ENCODE measurements at places on chromosomes 4 and X. TPM values are rescaled to one million over a fixed set of nuclear protein-coding genes. Genes with fewer than 3 reads are reported as not detected.

DNA sequence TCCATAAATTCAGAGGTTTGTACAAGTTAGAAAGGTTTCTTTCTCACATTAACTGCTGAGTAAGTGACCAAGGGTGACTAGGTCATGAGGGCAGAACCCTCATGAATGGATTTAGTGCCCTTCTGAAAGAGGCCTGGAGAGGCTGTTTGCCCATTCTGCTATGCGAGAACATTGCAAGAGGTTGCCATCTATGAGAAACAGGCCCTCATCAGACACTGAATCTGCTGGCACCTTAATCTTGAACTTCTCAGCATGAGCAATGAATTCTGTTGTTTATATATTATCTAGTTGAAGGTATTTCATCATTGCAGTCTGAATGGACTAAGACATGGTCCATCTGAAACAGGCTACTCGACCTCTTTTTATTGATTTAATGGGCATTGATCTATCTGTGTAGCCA is 96.2 kb upstream of the GPRIN3 start:
- no peaks in the 10 kb centered on the region for H3K36me3 ChIP-seq
- no peaks in the 10 kb centered on the region for H3K4me1 ChIP-seq
- DNase-seq, result no peak
- H3K27me3 ChIP-seq, result no peaks in the 10 kb centered on the region
- H3K27ac ChIP-seq, result no peak overlapping the region

ANAPC10 gene
- total RNA-seq, result 45.5 TPM

- no peak overlapping the region for H3K27ac ChIP-seq
- H3K4me1 ChIP-seq, result no peaks in the 10 kb centered on the region
- no peaks in the 10 kb centered on the region for H3K36me3 ChIP-seq
- no peak overlapping the region for H3K4me3 ChIP-seq
- no peaks in the 10 kb centered on the region for H3K27me3 ChIP-seq
- DNase-seq, result no peak
Observed at GRCh38 chr4:94345969-94346368, 3.3 kb upstream of the HPGDS start.

DNA sequence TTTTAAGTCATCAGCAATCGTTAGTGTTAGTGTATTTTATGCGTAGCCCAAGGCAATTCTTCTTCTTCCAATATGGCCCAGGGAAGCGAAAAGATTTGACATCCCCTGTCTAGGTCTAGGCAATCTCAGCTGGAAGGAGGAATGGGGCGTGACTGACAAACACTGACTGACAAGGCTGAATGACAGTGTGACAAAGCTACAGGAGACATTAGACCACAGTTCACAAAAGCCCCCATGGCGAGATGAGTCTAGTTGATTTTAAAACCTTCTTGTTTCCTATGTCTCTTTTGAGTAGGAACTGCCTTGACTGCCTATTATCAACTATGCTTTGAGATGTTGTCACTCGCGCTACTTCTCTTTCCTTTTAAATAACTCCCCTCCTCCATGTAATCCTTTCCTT is 42.3 kb downstream of the QRFPR start:
- no peaks in the 10 kb centered on the region for H3K4me1 ChIP-seq
- H3K27me3 ChIP-seq, result no peaks in the 10 kb centered on the region
- DNase-seq, result no peak
- no peaks in the 10 kb centered on the region for H3K36me3 ChIP-seq
- H3K4me3 ChIP-seq, result no peak overlapping the region

CACNA1F gene
- total RNA-seq, result 1.8 TPM

- H3K27ac ChIP-seq, result no peak overlapping the region
- no peaks in the 10 kb centered on the region for H3K4me1 ChIP-seq
- no peak overlapping the region for H3K4me3 ChIP-seq
- no peaks in the 10 kb centered on the region for H3K27me3 ChIP-seq
- H3K36me3 ChIP-seq, result no peaks in the 10 kb centered on the region
Observed at GRCh38 chr4:7289589-7289988, 97.3 kb downstream of the SORCS2 start.

DNA sequence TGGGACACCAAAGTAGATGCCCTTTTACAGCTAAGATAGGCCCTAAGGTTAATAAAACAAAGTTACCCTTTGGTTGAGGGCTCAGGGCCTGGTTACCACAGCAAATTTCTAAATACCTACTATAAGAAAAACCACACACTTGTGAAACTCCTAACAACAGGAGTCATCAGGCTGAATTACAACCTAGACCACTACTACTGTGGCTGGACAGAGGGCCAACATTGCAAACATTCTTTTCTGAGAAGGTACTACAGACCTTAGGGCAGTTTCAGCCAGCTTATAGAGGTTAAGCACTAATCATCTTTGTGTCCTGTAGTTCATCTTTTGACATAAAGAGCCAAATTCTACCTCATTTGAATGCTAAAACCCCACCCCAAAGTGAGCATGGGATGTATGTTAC is 504.0 kb downstream of the RAPGEF2 start:
- H3K4me3 ChIP-seq, result no peak overlapping the region
- no peaks in the 10 kb centered on the region for H3K36me3 ChIP-seq
- H3K27ac ChIP-seq, result no peak overlapping the region
- H3K4me1 ChIP-seq, result no peaks in the 10 kb centered on the region
- no peaks in the 10 kb centered on the region for H3K27me3 ChIP-seq

- no peaks in the 10 kb centered on the region for H3K4me1 ChIP-seq
- H3K36me3 ChIP-seq, result no peaks in the 10 kb centered on the region
- no peak overlapping the region for H3K27ac ChIP-seq
- H3K27me3 ChIP-seq, result no peaks in the 10 kb centered on the region
Observed at GRCh38 chrX:57596109-57596508, 4.3 kb downstream of the ZXDB start.

DNA sequence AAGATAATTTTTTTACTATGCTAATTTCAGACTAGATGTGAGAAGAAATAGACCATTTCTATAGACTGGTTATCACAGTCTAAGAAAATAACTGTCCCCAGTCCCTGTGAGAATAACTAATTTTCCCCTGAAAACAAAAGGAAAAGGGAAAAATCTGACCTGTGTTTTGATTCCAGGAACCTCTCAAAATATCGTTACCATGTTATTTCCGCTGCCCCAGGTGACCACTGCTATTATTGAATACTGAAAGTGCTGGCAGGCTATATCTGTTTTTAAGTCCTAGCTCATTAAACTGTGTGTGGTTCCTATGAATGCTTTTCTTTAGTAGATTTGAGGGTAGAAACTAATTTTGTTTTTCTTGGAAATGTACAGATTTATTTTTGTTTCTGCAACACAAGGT is 83.6 kb downstream of the GAB1 start:
- H3K27me3 ChIP-seq, result no peaks in the 10 kb centered on the region
- no peaks in the 10 kb centered on the region for H3K4me1 ChIP-seq
- H3K4me3 ChIP-seq, result no peak overlapping the region
- H3K36me3 ChIP-seq, result no peaks in the 10 kb centered on the region
- no peak for DNase-seq
- H3K27ac ChIP-seq, result peak overlapping the region; percentile 22

All from breast epithelium (tissue), 4 donors.